Fibroblast of the aortic adventitia (primary cell): ENCODE measurements at places on chromosomes 7 and 10.

DNA sequence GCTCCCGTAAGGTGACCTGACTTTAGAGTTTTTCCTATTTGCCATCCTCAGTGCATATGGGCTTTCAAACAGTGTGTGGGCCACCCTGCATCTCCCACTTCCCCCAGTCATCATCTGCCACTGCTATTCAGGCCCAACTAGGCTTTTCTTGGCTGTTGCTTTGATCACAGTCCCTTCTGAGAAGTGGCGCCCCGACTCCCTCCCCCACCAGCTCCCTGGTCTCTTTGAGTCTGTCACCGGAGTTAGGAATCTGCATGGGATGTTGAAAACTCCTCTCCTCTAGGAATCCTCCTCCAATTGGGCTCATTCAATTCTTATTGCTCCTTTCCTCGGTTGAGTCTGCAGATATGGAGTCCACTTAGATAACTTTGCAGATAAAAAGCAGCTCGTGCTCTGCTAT lies 32.1 kb downstream of the HIF1AN start:
- no peak for DNase-seq

DNA sequence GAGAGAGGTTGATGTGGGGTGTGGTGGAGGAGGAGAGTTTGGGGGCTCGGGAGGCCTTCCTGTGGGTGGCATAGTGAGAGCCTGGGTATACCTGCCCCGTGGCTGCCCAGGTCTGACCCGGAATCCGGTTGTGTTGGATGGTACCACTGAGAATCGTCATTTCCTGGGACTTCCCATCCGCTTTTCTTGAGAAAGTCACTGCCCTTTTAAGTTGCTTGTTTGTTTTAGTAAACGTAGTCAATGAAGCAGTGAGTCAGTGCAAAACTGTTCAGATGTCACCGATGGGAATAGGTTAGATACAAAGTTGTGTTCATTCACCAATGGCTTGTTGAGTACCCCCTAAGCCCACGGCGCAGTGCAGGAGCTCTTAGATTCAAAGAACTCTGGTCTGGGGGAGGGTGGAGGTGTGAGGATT lies 285.8 kb downstream of the CAMK1D start:
- DNase-seq = no peak

DNA sequence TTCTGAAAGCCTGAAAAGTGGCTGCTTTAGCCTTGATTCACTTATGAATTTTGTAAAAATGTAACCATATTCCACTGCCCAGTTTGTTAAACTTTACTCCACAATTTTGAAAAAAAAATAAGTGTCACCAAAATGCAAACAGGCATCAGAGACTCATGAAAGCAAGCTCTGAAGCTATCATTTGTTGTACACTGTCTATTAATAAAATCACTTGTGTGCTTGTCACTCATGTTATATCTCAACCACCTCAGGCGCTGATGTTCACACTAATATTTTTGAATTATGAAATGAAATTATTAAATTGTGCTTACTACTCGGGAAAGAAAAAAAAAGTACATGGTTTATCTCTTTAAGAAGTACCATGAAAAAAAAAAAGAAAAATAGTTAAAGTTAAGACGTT lies 34.5 kb upstream of the DKK1 start:
- no peak for DNase-seq

- DNase-seq = peak; percentile 57
Observed at GRCh38 chr10:5976512-5977470, 552 bp downstream of the IL15RA start.

- DNase-seq = no peak
Observed at GRCh38 chr10:128178302-128178958, 52.2 kb upstream of the MKI67 start.
